ENCODE measurements at places on chromosomes 7 and 10.

GRCh38 chr10:20841419-20841818 lies 55.7 kb downstream of the NEBL start:
- DNase-seq, result no peak

GRCh38 chr10:127715782-127716378 lies 21.1 kb upstream of the FOXI2 start:
- peak; percentile 59 for DNase-seq

GRCh38 chr7:92072708-92073107 lies 61.6 kb downstream of the CYP51A1 start:
- DNase-seq, result no peak

- no peak for DNase-seq
These were observed 9.4 kb upstream of the HILPDA start for GRCh38 chr7:128446306-128446705.

- no peak for DNase-seq
These were observed 63.8 kb downstream of the ICA1 start for GRCh38 chr7:8197994-8198698.

DNA sequence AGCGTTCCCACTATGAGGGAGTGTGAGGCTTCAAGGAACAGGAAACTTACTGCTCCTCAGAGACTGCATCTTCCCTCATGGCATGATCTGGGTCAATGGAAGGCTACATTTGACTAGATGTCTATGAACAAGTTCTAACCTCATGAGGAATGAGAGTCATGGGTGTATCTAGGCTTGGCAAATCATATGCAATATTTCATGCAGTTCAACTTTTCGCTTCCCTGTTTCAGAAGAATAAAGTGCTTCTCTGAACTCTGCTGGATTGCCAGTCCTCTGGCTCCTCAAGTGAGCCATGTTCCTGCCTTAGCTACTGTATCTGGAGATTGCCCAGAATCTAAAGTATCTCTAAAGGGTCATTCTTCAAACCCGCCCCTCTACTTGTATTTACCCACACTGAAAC lies 54.3 kb upstream of the SEMA3A start:
- no peak for DNase-seq

DNA sequence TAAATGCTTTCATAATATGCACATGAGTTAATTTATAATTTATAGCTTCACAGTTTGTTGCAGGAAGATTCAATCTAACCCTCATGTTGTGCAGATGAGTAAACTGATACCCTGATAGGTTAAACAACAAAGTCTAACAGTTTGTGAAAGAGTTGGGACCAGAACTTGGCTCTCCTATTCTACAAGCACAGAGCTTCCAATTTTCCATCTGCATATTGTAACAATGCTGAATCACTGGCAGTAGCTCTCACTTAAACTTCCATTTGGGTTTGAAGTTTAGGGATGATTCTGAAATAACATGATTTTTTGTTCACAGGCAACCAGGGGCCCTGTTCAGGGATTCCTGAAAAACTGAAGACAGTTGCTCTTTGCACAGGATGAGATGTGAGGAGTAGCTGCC lies 179.3 kb downstream of the XPNPEP1 start:
- peak; percentile 7 for DNase-seq

DNA sequence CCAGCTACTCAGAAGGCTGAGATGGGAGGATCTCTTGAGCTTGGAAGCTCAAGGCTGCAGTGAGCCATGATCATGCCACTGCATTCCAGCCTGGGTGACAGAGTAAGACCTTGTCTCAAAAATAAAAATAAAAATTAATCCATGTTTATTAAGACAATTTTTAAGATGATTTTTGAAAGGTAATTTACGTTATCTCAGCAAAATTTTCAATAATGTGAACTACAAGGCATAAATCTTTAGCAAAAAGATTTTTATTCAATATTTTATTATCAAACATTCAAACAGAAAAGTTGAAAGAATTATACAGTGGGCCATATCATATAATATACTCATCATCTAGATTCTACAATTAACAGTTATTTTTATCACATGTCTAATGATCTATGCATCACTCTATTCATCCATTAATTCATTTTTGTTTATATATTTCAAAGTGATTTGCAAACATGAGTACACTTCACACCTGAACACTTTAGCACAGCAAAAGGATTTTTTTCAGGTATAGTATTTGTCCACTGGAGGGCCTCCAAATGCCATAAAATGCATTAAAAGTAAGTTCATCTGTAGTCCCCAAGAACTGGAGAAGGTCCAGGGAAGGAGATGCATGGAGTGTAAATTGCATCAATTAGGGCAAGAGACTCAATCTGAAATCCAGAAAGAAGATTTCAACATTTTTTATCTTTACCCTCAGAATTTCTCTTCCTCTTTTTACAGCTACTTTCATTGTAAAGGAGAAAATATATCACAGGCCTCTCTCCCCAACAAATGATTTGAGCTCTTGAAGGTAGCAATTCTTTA lies 38.6 kb upstream of the RSBN1L start:
- DNase-seq, result peak; percentile 41

DNA sequence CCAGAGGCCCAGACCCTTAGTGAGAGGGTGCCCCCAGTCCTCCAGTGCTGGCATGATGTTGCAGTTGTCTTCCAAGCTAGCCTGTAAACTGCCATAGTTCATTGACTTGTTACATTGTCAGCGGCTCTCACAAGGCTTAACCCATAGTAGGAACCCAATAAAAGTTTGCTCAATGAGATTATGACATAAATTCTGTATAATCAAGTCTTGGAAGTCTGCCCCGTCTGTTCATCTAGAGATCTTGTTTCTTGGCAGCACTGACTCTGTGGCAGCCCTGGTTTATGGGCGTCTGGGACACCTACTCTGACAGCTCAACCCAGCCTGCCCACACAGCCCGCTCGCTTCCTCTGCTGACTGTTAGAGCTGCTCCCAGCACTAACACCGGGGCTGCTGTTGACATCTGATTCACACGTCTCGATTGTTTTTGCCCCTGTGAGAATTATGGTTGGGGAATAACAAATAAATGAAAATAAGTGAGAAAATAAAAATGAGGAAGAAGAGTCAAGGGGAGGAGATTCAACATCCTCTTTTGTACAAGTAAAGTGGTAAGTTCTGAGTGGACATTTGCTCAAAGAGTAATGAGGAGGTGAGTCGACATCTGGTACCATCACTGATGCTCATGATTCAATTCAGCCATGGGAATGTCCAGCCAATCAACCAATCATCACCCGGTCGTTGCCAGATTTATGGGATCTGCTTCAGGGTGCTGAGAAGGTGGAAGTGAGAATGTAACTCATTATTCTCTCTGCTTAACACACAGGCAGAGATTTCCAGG lies 160.8 kb downstream of the SPAG6 start:
- no peak for DNase-seq

GRCh38 chr10:131644864-131645658 lies 255.7 kb upstream of the PPP2R2D start:
- no peak for DNase-seq

- DNase-seq, result no peak
These were observed 112.1 kb downstream of the SGMS1 start for GRCh38 chr10:50511492-50512213.

DNA sequence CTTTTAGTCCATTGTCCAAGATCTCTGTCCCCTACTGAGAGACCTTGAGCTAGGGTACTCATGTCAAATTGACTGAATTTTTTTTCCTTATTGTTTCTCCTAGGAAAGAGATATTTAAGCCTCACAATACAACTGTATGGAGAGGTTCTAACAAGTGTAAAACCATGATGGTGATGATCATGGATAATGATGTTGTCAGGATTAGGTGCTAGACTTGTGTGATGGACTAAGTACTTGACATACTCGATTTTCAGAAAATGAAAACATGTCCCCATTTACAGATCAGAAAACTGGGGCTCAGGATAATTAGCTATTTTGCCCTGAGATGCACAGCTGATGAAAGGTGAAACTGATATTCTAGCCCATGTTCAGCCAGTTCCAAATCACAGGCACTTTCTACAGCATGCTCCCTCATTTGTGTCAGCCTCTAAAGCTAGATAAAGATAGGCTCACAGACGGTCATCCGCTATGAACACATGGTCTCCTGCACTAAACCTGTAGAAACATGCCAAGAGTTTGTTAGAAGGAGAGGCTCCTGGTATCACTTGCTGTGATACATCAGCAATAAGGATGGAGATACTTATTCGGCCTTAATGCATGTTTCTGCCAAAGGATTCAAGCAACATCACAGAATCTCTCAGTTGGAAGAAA lies 67.6 kb downstream of the CREB3L2 start:
- DNase-seq, result no peak

- DNase-seq, result no peak
These were observed 57.7 kb downstream of the NCAPG2 start for GRCh38 chr7:158646766-158647474.

DNA sequence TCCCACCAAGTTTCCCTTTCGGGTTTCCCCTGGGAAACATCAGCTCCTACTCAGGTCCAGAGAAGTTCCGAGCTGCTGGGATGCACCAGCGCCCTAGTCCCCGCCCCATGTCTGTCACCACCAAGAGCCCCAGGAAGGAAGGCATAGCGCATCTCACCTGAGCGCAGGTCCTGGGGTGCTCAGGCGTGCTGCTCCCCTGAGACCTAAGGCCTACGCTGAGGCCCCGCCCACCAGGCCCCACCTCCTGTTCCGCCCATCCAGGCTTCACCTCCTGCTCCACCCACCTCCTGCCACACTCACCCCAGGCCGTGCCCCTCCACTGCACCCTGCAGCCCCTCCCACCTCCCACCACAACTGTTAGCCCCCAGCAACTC lies 1.2 kb upstream of the TFR2 start:
- DNase-seq, result no peak

GRCh38 chr10:30247704-30248103 lies 101.4 kb downstream of the MTPAP start:
- no peak for DNase-seq

GRCh38 chr10:7300384-7300971 lies 110.4 kb downstream of the SFMBT2 start:
- DNase-seq, result no peak

DNA sequence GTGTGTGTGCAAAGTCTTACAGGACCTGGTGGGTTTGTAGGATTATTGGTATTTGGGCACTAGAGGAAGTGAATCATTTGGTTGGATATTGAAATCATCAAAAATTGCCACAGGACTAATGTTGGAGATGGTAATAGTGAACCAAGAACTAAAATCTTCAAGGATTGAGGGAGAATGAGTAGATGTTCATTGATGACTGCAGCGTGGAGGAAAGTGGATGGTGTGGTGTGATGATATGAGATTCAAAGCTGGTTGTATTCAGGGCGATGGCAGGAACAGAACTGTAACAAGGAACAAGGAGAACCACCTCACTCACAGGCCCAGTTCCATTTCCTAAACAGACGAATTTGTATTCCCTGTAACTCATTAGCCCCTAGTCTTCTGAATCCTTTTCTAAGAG lies 90.3 kb downstream of the TRIM24 start:
- no peak for DNase-seq
